WTC11 (cell line): ENCODE measurements at places on chromosomes 12 and 14. TPM values are rescaled to one million over a fixed set of nuclear protein-coding genes. Genes with fewer than 3 reads are reported as not detected.
A peak's percentile ranks its signal among the peaks of the same experiment; 100 is the strongest.

GRCh38 chr14:103908580-103908979 lies 19.7 kb upstream of the TDRD9 start:
- peaks cover 12% of the 10 kb centered on the region for H3K36me3 ChIP-seq
- H3K27me3 ChIP-seq: no peaks in the 10 kb centered on the region
- H3K4me3 ChIP-seq: no peak overlapping the region
- H3K27ac ChIP-seq: no peak overlapping the region

DNA sequence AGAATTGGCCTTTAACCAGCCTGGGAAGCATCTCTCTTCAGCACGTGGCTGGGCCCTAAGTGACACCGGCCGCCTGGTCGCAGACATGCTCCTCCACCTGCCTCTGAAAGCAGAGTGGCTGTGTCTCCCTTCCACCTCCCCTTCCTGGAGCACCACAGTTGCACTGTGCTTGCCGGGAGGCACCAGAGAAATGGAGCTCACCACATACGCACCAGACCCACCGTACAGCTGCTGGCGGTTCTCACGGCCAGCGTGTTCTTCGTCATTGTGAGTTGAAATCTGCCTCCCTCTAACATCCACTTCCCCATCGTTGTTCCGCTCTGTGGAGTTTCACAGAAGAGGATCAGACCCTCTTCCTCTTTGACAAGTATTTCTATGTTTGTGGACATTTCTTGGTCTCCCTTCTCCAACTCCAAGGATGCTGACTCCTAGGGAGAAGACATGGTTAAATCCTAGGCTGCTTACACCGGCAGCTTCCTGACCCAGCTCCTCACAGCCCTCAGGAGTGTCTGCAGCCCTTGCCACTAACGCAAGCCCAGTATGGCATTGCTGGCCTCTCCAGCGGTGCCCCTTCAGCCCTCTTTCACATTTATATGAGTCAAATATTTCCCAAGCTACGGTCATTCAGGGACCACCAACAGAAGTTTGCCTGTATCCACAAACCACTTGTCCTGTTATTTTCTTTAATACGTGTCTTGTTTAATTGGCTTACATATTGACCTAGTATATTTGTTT lies 11.5 kb upstream of the KRT5 start:
- no peaks in the 10 kb centered on the region for H3K36me3 ChIP-seq
- H3K4me3 ChIP-seq: no peak overlapping the region
- no peak for DNase-seq
- no peak overlapping the region for H3K27ac ChIP-seq
- no peaks in the 10 kb centered on the region for H3K27me3 ChIP-seq

MTHFD1 gene
- 224 to 229 TPM (median 226 TPM) in 3 replicates for total RNA-seq

DNA sequence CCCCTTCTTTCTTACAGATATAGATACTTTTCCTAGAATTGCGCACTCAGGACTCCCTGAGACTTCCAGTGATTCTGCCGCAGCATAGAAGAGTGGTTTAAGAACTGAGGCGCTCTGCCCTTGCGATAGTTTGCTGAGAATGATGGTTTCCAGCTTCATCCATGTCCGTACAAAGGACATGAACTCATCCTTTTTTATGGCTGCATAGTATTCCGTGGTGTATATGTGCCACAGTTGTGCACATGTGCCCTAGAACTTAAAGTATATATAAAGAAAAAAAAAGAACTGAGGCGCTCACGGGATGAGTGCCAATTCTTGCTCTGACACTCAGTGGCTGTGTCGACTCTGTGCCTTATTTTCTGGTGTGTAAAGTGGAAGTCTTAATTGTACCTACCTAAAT lies 1.4 kb upstream of the CPM start:
- no peak overlapping the region for H3K27ac ChIP-seq
- H3K4me1 ChIP-seq: peaks cover 15% of the 10 kb centered on the region
- H3K27me3 ChIP-seq: peaks cover 59% of the 10 kb centered on the region
- no peak overlapping the region; the same call in 1 of the 2 replicates for H3K4me3 ChIP-seq

DHRS4L2 gene
- total RNA-seq: 8.7 to 10.2 TPM (median 9.7 TPM) in 3 replicates

DNA sequence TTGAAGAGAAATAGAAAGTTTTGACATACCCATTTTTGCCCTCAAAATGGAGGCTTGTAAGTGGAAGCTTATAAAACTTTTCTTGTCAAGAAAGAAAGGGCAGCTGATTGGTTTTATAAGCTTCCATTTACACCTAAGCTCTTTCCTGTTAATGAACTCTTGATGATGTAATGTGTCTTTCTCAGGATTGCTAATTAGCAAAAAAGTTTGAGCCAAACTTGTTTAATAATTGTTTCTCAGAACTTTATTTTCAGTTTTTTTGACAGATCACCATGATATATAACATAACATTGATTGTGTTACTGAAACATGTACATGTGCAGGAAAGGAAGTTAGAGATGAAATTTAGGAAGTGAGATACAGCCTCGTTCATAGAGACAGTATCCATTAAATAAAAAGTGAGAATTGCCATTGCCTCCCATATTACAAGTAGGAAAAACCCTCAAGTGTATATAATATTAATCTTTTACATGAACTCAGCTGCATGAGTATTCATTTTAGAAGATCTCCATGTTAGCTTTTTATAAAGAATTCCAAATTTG lies 26.8 kb downstream of the RIC8B start:
- H3K36me3 ChIP-seq: peaks cover 13% of the 10 kb centered on the region
- no peak overlapping the region for H3K27ac ChIP-seq
- no peak overlapping the region for H3K4me3 ChIP-seq
- no peak for DNase-seq

DNA sequence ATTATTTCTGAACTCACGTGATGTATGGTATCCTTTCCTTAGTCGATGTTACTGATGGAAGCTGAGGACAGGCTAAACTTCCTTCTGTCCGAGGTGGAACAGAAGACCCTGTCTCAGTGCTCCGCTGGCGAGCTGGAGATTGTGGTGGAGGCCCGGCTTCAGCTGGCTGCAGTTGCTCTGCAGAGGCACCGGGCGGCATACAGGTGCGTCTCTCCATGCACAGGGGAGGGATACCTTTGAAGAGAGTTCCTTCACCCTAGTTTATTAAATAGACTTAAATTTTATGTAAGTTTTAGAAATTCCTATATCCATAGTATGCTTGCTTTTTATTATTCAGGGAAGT lies 186.7 kb upstream of the NEDD1 start:
- no peaks in the 10 kb centered on the region for H3K36me3 ChIP-seq
- H3K27ac ChIP-seq: peak overlapping the region; percentile 52; the same call in 1 of the 2 replicates
- H3K4me3 ChIP-seq: peak overlapping the region; percentile 12; the same call in 1 of the 2 replicates
- peaks cover 9% of the 10 kb centered on the region for H3K4me1 ChIP-seq

DNA sequence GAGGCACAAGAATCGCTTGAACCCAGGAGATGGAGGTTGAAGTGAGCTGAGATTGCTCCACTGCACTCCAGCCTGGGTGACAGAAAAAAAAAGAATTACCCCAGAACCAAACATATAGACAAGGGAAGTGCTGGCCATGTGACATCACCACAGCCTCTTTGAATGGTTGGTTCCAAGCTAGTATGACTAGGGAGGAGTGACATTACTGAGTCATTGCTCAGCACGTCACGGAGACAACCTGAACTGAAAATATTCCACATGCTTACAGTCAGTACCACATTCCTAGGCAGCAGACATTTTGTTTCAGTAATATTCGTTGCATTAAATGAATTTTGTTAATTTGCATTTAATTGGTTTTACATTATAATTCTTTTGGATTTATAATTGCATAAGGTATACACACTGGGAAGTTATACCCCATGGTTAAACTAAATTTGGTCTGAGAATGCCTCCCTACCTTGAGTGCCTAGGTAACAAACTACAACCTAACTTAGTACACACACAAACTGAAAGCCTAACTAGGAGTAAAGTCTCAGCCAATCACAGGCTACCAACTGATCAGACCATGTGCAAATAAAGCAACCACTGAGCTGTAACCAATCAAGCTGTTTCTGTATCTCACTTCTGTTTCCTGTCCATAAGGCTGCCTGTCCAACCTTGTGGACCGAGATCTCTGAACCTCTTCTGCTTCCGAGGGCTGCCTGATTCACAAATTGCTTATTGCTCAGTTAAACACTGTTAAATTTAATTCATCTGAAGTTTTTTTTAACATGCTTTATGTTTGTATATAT lies 164.4 kb downstream of the CAND1 start:
- H3K4me1 ChIP-seq: peaks cover 10% of the 10 kb centered on the region
- DNase-seq: no peak
- no peaks in the 10 kb centered on the region; the same call in 1 of the 2 replicates for H3K27me3 ChIP-seq
- H3K27ac ChIP-seq: no peak overlapping the region

GRCh38 chr12:61414470-61414869 lies 845.7 kb upstream of the USP15 start:
- no peaks in the 10 kb centered on the region for H3K36me3 ChIP-seq
- no peak overlapping the region for H3K27ac ChIP-seq
- peaks cover 18% of the 10 kb centered on the region for H3K4me1 ChIP-seq
- H3K4me3 ChIP-seq: no peak overlapping the region
- no peaks in the 10 kb centered on the region; the same call in 1 of the 2 replicates for H3K27me3 ChIP-seq
- DNase-seq: no peak

COX8C gene
- total RNA-seq: not detected in 3 replicates

DNA sequence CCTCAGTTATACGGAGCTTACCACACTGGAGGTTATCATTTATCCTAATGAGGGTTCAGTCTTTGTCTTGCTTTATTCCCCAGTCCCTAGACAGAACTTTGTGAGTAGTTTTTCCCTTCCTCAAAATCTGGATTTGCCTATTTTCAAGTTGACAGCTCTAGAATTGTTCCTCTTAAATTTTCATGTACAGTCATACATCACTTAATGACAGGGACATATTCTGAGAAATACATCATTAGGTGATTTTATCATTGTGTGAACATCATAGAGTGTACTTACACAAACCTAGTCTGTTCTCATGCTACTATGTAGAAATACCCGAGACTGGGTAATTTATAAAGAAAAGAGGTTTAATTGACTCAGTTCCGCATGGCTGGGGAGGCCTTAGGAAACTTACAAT lies 3.1 kb downstream of the PRKAB1 start:
- H3K27ac ChIP-seq: no peak overlapping the region
- DNase-seq: no peak
- H3K4me3 ChIP-seq: no peak overlapping the region
- H3K27me3 ChIP-seq: no peaks in the 10 kb centered on the region
